ENCODE measurements at places on chromosomes 7 and 10. TPM values are rescaled to one million over a fixed set of nuclear protein-coding genes. Genes with fewer than 3 reads are reported as not detected.

Gene BAMBI
- 0.15 TPM for total RNA-seq

Gene LRIT1
- not detected for total RNA-seq

Gene SRRM3
- 2.8 TPM for total RNA-seq

Gene GNA12
- total RNA-seq, result 56.2 TPM

Gene CD36
- total RNA-seq, result 2.5 TPM
